HAP-1 (cell line): ENCODE measurements at places on chromosomes 11 and 22.

DNA sequence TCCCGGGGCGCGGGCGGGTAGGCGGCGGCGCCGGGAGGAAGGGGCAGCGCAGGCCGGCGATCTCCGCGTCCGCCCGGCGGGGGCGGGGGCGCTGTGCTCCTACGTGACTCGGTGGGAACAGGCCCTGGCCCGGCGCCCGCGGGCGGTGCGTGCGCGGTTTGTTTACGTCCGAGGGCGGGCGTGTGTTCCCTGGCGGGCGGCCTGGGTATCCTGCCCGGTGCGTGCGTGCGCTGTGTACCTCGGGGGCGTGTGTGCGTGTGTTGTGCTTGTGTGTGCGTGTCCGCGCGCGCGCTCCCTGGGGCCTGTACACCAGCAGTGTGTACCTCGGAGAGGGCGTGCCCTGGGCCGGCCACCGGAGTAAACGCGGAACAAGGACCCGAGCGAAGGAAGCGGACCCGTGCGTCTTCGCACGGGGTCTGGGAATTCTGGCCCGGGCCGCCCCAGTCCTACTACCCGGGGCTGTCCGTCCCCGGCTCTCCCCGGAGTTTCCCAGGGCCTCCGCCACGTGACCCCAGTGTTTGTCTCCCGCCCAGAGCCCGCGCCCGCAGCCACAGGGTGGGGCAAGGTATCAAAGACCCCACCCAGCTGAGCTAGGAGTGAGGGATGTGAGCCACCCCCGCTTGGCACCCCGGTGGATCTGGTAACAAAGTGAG lies 769 bp downstream of the MAFF start:
- DNase-seq, result no peak

GRCh38 chr11:2564008-2564530 lies 119.3 kb downstream of the KCNQ1 start:
- no peak for DNase-seq

DNA sequence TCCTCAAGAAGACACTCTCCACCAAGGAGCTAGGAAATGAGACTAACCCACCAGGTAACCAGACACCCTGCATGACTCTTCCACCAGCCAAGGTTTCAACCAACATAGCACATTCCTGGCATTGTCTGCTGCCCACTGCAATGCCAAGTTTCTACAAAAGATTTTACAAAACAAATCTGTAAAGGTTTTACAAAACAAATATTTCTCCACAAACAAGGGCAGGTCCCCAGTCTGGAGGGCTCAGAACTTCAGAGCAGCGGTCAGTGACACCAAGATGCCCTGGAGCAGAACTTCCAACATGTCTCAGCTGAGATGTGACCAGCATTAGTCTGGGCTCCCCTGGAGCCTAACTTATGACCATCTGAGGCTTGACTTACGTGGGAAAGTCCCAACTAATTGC lies 14.0 kb downstream of the GALNT18 start:
- no peak for DNase-seq

DNA sequence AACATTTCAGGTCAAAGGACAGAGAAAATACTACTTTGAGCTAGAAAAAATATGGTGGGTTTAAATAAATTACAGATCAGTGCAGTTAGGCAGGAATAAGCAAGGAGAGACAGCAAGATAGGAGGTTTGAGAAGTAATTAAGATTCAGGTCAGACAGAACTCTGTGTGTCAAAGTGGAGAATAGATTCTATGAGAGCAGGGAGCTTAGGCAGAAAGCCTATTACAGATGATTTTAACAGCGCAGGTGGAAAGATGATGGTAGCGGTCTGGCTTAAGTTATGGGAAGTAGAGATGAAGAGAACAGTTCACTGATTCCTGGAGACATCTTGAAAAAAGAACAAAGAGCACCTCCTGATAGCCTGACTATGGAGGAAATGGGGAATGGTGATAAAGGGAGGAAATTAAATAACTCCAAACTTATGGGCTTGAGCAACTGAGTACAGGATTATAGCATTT lies 106.0 kb downstream of the APIP start:
- no peak for DNase-seq

DNA sequence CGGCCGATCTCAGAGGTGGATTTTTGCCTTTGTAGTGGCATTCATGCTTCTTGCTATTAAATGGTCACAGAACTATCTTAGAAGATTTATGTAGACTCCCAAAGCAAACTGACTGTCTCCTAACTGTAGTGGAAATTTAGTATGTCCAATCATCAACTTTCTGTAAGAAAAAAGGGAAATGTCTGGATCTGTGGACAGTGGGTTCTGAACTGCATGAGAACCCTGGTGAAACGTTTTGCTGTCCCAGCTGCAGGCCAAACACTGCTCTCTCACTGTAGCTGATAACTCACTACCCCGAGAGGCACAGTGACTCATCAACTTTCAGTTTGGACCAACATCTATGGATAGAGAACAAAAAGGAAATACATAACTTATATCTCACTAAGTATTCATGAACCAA lies 387.1 kb downstream of the SOX6 start:
- DNase-seq, result no peak

- DNase-seq, result peak; percentile 36
These were observed 13.7 kb downstream of the CYP2D6 start for GRCh38 chr22:42116848-42117424.

- DNase-seq, result no peak
These were observed 64.2 kb downstream of the PRR5L start for GRCh38 chr11:36360318-36360717.

- no peak for DNase-seq
These were observed 25.2 kb downstream of the OR51E2 start for GRCh38 chr11:4672470-4672869.

- no peak for DNase-seq
These were observed 376.2 kb upstream of the LARGE1 start for GRCh38 chr22:34296461-34296860.

DNA sequence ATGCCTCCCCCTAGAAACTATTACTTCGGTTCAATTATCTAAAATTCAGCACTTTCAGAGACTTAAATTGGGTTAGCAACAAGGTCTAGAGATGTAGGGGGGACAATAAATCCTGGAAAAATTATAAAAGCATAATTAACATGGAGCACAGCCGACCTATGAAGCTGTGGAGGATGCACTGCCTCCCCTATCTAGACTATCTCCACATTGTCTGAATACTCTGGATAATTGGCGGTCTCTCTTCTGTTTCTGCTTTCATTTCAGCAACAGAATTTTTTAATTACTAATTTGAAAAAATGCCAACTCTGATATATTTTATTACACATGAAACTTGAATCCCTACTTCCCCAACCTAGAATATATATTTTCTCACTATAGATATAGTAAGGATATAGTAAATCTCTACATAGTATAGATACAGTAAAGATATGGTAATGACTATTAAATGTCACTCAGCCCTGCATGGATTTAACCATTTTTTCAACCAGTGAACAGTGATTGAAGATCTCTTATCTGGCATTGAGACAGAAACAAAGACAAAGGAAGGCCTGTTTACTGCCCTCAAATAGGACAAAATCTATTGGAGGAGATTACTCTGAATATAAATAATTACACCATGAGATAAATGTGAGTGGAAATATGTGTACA lies 157.6 kb downstream of the BLID start:
- no peak for DNase-seq

- DNase-seq, result no peak
These were observed 2.5 kb upstream of the PYGM start for GRCh38 chr11:64762277-64762673.

GRCh38 chr22:44709881-44710392 lies 7.9 kb downstream of the PRR5 start:
- no peak for DNase-seq

DNA sequence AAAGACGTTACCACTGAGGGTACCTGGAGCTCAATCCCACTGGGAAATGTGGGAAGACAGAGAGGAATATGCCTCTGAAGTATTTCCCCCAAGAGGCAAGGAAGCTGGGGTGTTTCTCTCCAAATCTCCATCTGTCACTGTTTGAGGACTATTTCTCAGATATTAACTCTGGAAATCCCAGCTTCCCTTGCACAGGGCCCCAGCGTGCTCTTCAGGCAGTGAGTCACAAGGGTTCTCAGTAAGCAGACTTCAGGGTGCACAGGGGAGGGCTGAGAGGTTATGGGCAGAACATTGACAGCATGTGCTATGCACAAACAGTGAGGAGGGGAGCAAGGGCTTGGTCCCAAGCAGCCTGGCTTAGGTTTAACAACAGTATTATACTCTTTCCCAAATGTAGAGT lies 60.9 kb upstream of the EED start:
- DNase-seq, result no peak

DNA sequence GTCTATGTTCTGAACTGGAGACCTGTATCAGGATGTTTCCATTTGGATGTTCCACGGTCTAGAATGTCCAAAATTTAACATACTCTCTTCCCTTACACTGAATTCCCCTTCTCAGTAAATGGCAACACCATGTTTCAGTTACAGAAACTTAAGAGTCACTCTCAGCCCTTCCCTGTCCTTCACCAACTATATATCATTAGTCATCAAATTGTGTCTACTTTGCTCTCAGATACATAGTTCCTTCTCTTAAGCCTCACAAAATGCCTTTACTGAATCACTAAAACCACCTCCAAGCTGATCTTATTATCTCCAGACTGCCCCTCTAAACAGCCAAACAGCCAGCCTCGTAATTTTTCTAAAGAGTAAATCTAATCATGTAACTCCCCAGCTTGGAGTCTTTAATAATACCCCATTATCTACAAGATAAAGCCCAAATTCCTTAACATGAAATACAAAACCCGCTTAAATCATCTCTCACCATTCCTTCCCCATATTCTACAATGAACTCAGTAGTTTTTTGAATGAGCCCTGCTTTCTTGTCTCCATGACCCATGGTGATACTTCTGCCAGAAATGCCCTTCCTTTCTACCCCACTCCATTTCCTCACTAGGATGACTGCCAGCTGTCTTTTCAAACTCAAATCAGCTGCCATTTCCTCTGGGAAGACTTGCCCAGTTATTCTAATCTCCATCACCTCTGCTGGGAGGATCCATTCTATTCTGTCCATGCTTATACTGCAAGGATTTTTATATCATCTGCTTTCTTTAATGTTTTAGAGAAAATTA lies 102.7 kb upstream of the ARHGAP42 start:
- DNase-seq, result no peak

- DNase-seq, result no peak
These were observed 10.7 kb downstream of the CRY2 start for GRCh38 chr11:45857961-45858474.

DNA sequence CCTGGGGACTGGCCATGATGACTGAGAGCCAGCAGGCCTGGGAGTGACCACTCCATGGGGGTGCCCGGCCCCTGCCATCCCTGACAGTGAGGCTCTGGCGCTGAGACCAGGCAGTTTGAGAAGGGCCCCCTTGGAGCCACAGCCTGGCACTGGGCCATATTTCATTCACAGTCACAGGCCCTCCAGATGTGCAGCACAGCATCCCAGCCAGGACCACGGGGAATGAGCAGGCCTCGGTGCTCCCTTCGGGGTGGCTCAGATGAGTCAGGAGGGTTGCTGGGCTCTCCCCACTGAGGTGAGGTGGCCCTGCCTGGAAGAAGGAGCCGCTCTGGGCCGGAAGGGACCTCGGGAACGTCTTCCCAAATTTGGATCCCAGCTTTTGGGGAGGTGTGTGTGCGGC lies 53.0 kb downstream of the GRAMD4 start:
- DNase-seq, result no peak

DNA sequence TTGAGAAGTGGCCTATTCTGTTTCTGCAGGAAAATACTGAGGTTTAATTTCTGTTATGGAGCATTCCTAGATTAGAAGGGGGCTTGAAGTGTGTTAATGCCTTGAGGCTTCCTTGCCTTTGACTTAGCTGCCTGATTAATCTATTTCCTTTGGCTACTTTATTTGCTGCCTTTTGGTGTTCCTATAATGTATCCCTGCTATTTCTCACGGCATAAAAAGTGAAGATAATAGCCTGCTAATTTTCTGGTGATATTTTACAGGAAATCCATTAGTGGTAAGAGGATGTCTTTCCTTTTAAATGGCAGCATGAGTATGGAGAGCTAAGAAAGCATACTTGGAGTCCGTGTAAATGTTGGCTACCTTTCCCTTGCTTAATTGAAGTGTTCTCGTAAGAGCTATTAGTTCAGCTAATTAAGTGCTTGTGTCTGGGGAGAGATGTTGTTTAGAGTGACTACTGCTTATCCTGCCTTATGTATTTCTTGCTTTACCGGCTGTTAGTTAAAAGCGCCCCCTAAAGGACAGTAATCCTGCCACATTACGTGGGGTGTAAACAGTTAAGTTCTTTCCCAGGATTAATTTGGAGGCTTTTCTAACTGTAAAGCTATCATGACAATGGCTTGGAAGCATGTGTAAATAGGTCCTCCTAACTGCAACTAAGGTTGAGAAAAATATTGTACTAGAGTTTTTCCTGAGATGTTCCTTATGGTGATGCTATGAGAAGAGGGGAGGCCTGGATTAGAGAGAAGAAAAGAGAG lies 45.6 kb downstream of the ZNF280B start:
- no peak for DNase-seq

GRCh38 chr11:124768914-124769313 lies 6.8 kb upstream of the ESAM start:
- DNase-seq, result no peak

DNA sequence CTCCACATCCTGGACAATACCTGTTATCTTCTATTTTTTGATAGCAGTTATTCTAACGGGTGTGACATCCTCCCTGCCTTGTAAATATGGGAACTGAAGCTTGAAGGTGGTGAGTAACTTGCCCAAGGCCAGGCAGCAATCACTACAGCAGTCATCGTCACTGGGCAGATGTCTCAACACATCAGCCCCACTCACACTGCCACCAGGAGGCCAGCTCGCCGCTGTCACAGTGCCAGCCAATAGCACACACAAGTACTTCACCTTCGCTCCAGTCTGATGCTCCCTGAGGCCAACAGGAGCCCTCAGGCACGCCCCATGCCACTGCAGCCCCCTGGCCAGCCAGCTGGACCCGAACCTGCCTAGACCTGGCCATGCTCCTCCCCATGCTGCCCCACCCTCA lies 4.9 kb upstream of the TTLL1 start:
- no peak for DNase-seq

DNA sequence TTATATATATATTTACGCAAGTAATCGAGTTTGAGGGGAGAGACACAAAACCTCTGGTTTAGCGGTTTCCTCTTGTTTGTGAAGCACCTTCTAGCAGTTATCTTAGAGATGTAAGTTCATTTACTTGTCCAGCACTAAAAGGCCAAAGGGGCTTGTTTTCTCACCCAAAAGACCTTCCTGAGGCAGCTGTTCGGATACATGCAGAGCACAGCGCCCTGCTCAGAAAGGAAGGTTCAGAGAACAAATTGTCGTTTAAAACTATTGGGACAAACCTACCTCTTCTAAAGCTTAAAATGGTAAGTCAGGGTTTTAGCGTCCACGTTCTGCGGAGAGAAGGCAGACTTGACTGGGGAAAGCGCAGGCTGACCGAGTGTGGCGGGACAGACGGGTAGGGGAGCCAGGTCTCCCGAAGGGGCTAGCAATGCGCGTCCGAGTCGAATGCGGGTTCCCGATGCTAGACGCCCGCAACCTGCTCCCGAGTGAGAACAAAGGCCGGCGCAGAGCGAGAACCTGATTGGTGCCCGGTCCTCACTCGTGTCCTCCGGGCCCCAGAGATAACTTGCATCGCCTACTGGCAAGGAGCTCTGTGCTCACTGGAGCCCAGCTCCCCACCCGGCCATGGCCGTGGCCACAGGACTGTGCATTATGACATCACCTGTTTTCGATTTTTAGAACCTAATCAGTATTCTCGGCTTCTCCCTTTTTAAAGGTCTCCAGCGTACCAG lies 1.0 kb upstream of the SESN3 start:
- peak; percentile 84 for DNase-seq

GRCh38 chr11:1740786-1741530 lies 9.4 kb downstream of the IFITM10 start:
- DNase-seq, result no peak

GRCh38 chr11:77083566-77084245 lies 16.9 kb downstream of the CAPN5 start:
- DNase-seq, result no peak
